Activated T-cell treated with anti-CD3 and anti-CD28 coated beads, Interleukin-2, amount 50 U/mL, for 72 hours (primary cell): ENCODE measurements at places on chromosomes 1 and 21. TPM values are rescaled to one million over a fixed set of nuclear protein-coding genes. Genes with fewer than 3 reads are reported as not detected.

- peak overlapping the region; percentile 81 for H3K4me3 ChIP-seq
- H3K27ac ChIP-seq: peak overlapping the region; percentile 66
- H3K4me1 ChIP-seq: peaks cover 45% of the 10 kb centered on the region
- DNase-seq: peak; percentile 37
Measured at GRCh38 chr21:34639882-34640788, 25.2 kb upstream of the RCAN1 start.

- no peaks in the 10 kb centered on the region for H3K36me3 ChIP-seq
- peaks cover 5% of the 10 kb centered on the region for H3K4me1 ChIP-seq
- no peak for DNase-seq
- no peak overlapping the region for H3K4me3 ChIP-seq
- no peak overlapping the region for H3K27ac ChIP-seq
- no peaks in the 10 kb centered on the region for H3K27me3 ChIP-seq
Measured at GRCh38 chr21:25997788-25998611, 172.6 kb downstream of the APP start.

DNA sequence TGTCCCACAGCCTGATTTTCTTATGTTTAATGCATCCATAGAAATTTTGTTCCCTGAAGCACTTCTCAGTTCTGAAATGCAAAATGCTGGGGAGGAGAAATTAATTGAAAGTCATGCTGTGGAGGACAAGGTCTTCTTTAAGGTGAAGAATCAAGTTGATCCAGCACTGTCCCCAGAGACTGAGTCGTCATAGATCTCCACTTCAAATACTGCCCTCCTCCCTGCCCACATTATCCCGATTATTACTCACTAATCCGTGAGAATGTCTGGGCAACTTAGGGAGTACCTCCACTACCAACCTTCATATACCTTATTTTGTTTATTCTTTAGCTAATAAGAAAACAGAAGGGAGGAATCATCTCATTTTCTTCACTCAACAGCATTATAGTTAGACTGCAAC, 70.0 kb upstream of the FMN2 start:
- DNase-seq: no peak
- H3K27ac ChIP-seq: no peak overlapping the region
- no peaks in the 10 kb centered on the region for H3K4me1 ChIP-seq

YOD1 gene
- 13.2 TPM for total RNA-seq

DNA sequence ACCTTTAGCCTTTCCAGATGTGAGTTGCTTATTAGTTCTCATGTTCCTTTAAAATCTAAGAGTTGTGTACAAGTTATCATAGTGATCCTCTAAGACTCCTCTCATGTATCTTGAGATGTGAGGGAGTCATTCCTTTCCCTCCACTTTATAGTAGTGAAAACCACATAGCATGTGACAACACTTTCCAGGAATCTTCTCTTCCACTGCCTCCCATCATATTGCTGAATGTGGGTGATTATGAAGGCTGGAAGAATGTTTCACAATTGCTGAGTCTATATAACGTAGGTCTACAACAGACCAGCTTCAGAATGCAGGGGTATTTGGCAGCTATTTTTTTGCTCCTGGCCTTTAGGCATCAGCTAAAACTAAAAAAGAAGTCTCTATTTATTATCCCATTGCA, 44.7 kb upstream of the LRRC7 start:
- no peaks in the 10 kb centered on the region for H3K27me3 ChIP-seq
- H3K27ac ChIP-seq: no peak overlapping the region
- DNase-seq: no peak
- no peak overlapping the region for H3K4me3 ChIP-seq
- no peaks in the 10 kb centered on the region for H3K36me3 ChIP-seq
- no peaks in the 10 kb centered on the region for H3K4me1 ChIP-seq

DNA sequence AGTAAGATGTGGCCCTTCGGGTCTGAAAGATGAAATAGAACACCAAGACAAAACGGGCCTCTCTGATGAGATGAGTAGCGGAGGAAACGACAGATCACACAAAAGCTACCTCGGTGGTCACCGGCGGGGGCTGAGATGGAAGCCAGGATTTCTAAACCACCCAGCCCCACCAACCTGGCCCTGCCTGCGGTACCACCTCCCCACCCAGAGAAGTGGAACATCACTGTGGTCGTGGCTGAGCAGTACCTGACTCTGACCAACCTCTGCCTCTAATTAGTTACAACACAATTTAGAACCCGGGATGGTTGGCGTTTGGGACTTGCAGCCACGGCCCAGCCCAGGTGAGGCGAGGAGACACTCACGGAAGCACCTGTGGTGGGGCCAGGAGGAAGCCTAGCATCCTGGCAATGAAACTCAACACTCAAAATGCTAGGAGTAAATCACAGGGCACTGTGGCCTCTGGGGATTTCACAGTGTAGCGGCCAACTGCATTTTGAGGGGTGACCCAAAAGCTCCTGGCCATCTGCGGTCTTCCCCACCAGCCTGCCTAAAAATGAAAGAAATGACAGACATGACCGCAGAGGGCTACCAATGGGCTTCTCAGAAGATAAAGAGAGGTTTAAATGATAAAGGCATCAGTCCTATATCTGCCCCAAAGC, 73.4 kb downstream of the ITPKB start:
- DNase-seq: peak; percentile 38
- H3K4me3 ChIP-seq: peak overlapping the region; percentile 64
- peak overlapping the region; percentile 64 for H3K27ac ChIP-seq
- no peaks in the 10 kb centered on the region for H3K36me3 ChIP-seq
- peaks cover 7% of the 10 kb centered on the region for H3K4me1 ChIP-seq

GRCh38 chr1:20185834-20186782, at the start of the genes PLA2G2C and UBXN10:
PLA2G2C (minus strand) TSS chr1:20186518; CDS start chr1:20177363, 9,155 bp downstream.
UBXN10 (plus strand) TSS chr1:20186096; CDS start chr1:20190562, 4,466 bp downstream.
- no peaks in the 10 kb centered on the region for H3K36me3 ChIP-seq
- H3K4me1 ChIP-seq: peaks cover 56% of the 10 kb centered on the region
- DNase-seq: peak; percentile 82
- H3K27ac ChIP-seq: peak within 1 kb of the TSS; percentile 74
- peak within 1 kb of the TSS; percentile 82 for H3K4me3 ChIP-seq

GUCA2A gene
- total RNA-seq: not detected

DNA sequence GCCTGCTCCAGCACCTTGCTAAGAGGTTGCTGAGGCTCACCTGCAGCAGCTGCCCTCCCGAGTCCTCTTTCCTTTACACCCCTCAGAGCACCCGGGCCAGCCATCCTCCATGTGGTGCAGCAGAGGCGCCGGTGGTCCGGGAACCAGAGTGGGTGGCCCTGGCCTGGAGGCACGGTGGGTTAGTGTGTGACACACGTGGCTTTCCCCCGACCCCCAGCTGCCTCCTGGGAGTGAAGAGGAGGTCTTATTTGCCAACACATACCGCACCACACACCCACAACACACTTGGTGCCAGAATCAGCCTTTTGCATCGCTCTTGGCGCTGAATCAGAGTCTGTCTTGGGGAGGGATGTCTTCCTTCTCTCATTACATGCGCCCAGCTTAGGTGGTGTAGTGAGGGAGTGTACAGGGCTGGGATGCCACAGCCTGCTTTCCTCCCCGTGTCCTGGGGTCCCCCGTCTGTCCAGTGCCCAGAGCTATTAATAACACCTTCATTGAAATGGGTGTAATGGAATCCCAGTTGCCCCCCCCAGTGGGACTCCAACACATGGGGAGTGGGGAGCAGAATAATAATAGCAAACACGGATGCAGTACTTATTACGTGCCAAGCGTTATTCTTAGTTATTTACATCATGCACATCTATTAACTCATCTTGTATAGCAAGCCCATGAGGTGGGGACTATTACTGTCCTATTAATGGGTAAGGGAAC, 38.2 kb downstream of the MAPKAPK2 start:
- H3K36me3 ChIP-seq: no peaks in the 10 kb centered on the region
- H3K27ac ChIP-seq: no peak overlapping the region
- no peak overlapping the region for H3K4me3 ChIP-seq
- H3K4me1 ChIP-seq: peaks cover 63% of the 10 kb centered on the region

GRCh38 chr1:215082532-215083382, at the start of gene KCNK2:
KCNK2 (plus strand) TSS chr1:215082737; CDS start chr1:215083386, 649 bp downstream.
- no peak within 1 kb of the TSS for H3K27ac ChIP-seq
- DNase-seq: no peak
- H3K4me3 ChIP-seq: peak within 1 kb of the TSS; percentile 74
- peaks cover 13% of the 10 kb centered on the region for H3K4me1 ChIP-seq

GRCh38 chr1:53585129-53585528, 125.9 kb downstream of the DMRTB1 start:
- peak; percentile 30 for DNase-seq
- no peak overlapping the region for H3K27ac ChIP-seq
- no peaks in the 10 kb centered on the region for H3K27me3 ChIP-seq
- no peak overlapping the region for H3K4me3 ChIP-seq
- H3K4me1 ChIP-seq: peaks cover 14% of the 10 kb centered on the region

- H3K36me3 ChIP-seq: no peaks in the 10 kb centered on the region
- H3K27me3 ChIP-seq: no peaks in the 10 kb centered on the region
- DNase-seq: no peak
- no peak overlapping the region for H3K27ac ChIP-seq
Measured at GRCh38 chr1:112599477-112599876, 19.5 kb downstream of the ST7L start.

- DNase-seq: peak; percentile 71
- peak overlapping the region; percentile 85 for H3K4me3 ChIP-seq
- H3K4me1 ChIP-seq: peaks cover 73% of the 10 kb centered on the region
- peaks cover 2% of the 10 kb centered on the region for H3K36me3 ChIP-seq
- H3K27me3 ChIP-seq: no peaks in the 10 kb centered on the region
- H3K27ac ChIP-seq: peak overlapping the region; percentile 96
Measured at GRCh38 chr1:234722904-234723720, 113.1 kb upstream of the IRF2BP2 start.

ADAM30 gene
- not detected for total RNA-seq

DNA sequence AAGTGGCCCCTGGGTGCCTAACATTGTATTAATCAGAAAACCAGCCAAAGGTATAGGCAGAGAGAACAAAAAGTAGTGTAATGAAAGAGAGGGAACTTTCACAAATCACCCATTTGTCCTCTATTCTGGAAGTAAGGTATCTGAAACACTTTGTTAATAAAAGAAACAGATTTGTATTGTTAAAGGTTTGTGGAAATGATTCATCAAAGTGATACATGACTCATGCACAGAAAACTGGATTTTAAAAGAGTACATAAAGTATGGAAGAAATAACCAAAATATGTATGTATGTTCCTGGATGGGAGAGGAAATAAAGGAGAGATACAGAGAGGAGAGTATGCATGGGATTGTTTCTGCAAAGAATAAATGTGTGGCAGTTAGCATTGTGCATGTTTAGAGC, 126.8 kb downstream of the RGS21 start:
- no peaks in the 10 kb centered on the region for H3K4me1 ChIP-seq
- H3K36me3 ChIP-seq: no peaks in the 10 kb centered on the region
- no peak overlapping the region for H3K27ac ChIP-seq
- no peak for DNase-seq
- H3K27me3 ChIP-seq: peaks cover under 1% of the 10 kb centered on the region

- H3K27ac ChIP-seq: no peak overlapping the region
- no peak for DNase-seq
- no peaks in the 10 kb centered on the region for H3K4me1 ChIP-seq
- no peak overlapping the region for H3K4me3 ChIP-seq
Measured at GRCh38 chr1:53532377-53532776, 73.2 kb downstream of the DMRTB1 start.

- H3K36me3 ChIP-seq: no peaks in the 10 kb centered on the region
- H3K4me3 ChIP-seq: no peak overlapping the region
- H3K27ac ChIP-seq: no peak overlapping the region
- H3K27me3 ChIP-seq: peaks cover 16% of the 10 kb centered on the region
- no peaks in the 10 kb centered on the region for H3K4me1 ChIP-seq
Measured at GRCh38 chr1:25206201-25206600, 26.1 kb downstream of the SYF2 start.

SPRR2A gene
- not detected for total RNA-seq

BMP8B gene
- total RNA-seq: 1.5 TPM

DNA sequence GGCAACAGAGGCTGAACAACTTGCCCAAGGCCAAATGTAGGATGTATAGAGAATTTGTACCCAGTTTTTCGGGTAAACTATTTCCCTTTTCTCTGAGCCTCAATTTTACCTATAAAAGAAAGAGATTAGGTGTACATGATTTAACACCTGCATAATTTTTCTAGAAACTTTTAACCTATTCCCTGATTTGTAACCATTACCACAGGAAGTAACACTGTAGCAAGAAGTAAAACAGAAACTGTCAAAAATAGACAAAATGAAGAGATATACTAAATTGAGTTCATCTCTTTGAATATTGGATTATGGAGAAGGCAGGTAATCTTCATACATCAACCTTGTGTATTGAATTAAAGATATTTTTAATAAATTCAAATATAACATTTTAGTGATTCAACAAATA, 136.2 kb downstream of the ZC3H11B start:
- H3K4me1 ChIP-seq: no peaks in the 10 kb centered on the region
- no peaks in the 10 kb centered on the region for H3K27me3 ChIP-seq
- no peaks in the 10 kb centered on the region for H3K36me3 ChIP-seq

DNA sequence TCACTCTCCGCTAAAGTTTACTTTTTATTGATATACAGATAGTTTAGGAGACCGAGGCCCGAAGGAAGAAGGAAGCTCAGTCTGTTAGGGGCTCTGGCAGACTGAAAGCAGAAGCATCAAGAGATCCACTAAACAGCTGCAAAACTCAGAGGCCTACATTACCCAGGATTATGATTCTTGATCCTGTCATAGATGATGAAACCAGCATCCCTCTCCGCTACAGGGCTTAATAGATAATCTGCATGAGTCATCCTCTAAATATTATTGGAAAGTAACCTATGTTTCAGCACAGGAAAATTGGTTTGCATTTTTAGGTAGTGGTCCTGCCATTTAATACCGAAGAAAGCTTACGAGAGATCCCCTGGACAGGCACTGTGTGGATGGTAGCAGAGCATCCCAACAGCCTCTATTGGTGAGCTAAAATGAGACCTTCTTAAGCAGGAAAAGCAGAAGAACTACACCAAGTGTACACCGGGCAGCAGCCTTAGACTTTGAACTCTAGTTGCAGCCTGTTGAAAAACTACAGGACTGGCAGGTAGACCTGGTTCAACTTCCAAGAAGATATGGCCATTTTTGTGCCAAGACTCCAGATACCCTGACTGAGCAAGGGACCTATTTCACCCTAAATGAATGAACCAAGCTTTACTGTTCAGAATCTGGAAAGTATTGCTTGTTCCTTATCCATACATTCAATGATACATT, 6.8 kb downstream of the CASQ2 start:
- H3K27me3 ChIP-seq: no peaks in the 10 kb centered on the region
- H3K27ac ChIP-seq: no peak overlapping the region
- no peaks in the 10 kb centered on the region for H3K36me3 ChIP-seq
- DNase-seq: no peak
- H3K4me1 ChIP-seq: no peaks in the 10 kb centered on the region

GRCh38 chr1:19074902-19075721, 118.6 kb upstream of the IFFO2 start:
- peaks cover 36% of the 10 kb centered on the region for H3K4me1 ChIP-seq
- peak overlapping the region; percentile 21 for H3K4me3 ChIP-seq
- no peak for DNase-seq
- no peaks in the 10 kb centered on the region for H3K27me3 ChIP-seq
- H3K27ac ChIP-seq: peak overlapping the region; percentile 9
- H3K36me3 ChIP-seq: peaks cover 29% of the 10 kb centered on the region
